M059J (cell line): ENCODE measurements at places on chromosomes 11 and 22.

GRCh38 chr11:73625696-73626318, 20.6 kb upstream of the PLEKHB1 start:
- peak; percentile 65 for DNase-seq

DNA sequence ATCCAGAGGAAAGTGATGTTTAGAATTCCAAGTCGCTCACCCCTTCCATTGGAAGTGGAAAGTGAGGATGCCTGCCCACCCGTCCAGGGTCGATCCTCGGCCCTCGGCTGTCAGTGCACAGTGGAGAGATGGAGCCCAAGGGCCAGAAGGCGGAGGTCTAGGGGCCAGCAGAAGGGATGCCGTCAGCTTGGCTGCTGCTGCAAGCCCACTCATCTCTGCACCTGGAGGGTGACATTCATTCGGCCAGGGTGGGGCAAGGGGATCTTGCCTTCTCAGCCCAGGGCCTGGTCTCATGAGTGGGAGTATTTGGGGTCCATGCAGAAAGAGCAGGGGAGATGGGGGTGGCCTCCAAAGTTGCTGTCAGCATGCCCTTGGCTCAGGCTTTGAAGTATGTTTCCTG, 30.7 kb downstream of the LINC01488 start:
- no peak for DNase-seq

- DNase-seq = no peak
Measured at GRCh38 chr11:44823868-44824267, 97.1 kb downstream of the TSPAN18 start.

DNA sequence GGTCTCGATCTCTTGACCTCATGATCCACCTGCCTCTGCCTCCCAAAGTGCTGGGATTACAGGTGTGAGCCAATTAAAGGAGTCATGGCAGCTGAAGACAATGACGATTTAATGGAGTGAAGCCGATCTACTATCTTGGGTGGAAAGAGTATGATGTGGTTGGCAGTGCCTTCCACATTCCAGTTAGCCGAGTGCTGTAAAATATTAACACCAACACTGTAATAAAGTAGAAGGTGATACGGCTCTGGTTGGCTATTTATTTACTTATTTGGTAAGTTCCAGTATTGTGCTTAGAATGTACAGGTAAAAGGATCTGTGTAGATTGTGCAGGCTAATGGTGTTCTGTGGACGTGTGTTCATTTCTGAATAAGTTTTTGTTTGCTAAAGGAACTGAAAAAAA, 149.6 kb upstream of the MTMR2 start:
- DNase-seq = no peak

DNA sequence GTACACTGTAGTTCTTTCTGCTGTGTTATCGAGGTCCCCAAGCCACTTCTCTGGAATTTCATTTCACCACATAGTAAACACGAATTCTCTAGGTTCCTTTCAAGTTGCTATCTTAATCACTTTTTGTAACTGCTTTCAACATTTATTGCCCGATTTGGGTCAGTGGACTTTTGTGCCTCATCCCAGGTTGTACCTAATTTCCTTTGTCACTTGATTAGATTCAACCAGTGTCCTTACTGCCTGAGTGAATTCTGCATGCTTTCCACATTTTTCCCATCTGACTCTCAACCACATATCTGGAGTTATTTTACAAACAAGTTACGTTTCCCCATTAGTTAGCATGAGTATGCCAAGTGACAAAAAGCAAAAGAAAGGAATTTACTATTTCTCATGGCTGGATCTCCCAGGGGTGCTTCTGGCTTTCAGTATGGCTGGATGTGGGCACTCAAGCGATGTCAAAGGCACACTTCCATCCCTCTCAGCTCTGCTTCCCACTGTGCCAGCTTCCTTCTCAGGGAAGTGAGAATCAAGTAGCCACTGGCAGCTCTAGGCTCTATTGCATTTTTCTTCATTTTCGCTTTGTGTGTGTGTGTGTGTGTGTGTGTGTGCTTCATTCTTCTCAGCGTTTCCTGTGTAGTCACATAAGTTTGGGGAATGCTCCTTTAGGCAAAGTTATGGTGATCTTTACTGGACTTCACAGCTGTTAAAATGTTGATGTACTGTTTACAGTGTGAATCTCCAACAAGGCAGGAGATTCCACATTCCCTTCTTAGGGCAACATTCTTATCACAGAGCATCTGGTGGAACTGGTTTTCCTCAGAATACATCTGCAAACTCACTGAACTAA, 128.9 kb downstream of the DBX1 start:
- peak; percentile 97 for DNase-seq

DNA sequence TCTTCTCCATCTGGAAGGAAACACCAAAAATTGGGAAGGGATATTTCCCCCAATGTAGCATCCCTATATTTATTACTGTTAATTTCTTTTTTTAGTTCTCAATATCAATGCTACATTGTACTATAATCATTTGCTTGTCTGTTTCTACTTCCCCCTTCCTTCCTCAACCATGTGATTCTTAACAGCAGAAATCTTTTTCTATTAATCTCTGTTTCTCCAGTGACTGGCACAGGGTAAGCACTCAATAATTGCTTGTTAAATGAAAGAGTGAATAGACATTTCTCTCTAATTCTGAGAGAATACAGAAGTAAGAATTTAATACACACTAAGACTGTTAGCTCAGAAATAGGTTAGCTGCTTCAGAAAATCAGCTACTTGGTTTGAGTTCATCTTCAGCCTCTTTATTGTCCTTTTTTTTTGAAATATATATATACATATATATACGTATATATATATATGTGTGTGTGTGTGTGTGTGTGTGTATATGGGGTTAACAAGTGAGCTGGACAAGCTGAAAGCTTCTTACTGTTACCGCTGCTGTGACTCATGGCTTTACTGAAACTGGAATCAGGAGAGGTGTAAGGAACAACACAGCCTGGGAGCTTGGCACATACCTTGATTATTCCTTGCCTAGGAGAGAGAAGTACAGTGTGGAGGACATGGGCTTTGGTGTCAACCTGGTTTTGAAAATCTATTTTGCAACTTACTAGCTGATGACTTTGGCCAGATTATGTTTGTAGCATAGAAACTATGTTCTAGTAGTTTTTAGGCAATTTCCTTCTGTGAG, 26.2 kb upstream of the PDE3B start:
- no peak for DNase-seq

DNA sequence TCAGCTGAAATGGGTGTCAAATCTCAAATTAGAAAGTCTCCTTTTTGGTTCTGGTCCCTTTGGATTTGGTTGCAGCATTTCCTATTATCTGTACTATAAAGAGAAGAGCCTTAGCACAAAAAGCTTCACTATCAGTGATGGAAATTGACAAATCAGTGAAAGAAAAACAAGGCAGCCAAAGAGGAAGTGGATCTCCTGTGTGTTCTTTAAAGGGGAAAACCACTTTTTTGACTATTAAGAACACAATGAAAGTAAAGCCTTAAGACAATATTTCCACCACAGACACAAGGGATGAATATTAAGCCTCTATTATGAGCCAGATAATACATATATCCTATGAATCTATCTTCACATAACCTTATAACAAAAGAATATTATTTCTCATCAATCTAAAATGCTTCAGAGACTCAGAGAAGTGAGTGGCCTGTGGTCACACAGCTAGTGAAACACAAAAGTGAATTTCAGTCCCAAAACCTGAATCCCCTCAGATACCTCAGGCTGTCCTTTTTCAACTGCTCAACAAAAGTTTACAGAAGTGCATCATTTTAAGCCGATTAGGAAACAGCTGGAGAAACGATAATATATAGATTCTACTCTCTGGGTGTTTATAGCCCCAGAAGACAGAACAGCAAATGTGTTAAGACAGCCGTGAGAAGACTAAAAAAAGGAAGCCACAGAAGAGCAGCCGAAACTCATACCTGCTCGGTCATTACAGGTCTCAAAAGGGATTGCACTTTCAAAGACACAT, 24.4 kb upstream of the FSHB start:
- DNase-seq = no peak

- DNase-seq = peak; percentile 62
Measured at GRCh38 chr22:31081963-31082605, 966 bp downstream of the SMTN start.

- DNase-seq = peak; percentile 97
Measured at GRCh38 chr11:35009191-35009943, 92.9 kb downstream of the PDHX start.

- DNase-seq = no peak
Measured at GRCh38 chr22:44353041-44353440, 40.3 kb upstream of the SHISAL1 start.

DNA sequence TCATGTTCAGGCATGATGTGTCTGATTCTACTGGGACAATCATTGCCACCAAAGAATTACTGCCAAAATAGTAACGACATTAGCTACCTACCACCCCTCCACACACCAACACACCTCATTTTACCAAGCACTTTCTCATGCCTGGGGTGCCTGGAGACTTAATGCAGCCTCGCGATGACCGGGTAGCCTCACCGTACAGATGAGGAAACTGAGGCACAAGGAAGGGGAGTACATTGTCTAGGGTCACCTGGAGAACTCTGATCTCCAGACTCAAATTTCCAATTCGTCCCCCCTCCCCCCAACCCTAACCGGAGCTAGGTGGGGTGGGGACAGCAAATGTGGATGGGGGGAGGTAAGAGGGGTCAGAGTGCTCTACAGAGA, 2.7 kb upstream of the RTN4RL2 start:
- no peak for DNase-seq

GRCh38 chr22:20606041-20606783, 98.8 kb downstream of the MED15 start:
- peak; percentile 54 for DNase-seq

GRCh38 chr11:66593303-66593635, 284 bp downstream of the CCS start:
- DNase-seq = no peak

DNA sequence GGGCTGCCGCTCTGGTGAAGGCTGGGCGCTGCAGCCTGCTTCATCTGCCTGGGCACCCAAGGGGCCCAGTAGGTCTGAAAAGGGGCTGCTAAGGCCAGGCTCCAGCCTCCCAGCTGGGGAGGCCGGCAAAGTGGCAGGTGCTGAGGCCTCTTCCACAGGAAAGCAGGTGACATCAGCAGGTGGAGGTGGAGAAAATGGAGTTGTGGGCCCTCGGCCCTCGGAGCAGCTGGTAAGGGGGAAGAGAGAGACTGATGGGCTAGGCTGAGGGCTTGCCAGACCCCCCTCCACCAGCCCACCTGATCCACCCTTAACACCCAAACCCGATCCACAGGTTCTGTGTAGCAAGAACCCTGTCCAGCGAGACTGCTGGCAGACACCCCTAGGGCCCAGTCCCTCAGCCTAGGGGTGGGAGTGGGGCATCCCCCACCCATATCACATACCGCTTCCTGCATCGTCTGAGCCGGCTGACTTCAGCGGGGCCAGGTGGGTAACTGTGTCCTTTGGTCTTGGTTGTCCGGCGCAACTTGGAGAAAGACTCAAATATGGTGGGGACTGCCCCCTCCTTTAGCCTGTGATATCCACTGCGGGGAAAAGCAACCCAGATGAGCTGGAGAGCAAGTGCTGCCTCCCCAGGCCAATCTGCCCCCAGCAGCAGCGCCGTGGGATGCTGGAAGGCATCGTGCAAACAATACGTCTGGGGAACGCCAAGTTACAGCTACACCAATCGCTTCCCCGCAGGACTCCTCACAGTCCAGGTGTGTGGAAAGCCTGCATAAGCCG, 1.5 kb downstream of the THAP7 start:
- no peak for DNase-seq

DNA sequence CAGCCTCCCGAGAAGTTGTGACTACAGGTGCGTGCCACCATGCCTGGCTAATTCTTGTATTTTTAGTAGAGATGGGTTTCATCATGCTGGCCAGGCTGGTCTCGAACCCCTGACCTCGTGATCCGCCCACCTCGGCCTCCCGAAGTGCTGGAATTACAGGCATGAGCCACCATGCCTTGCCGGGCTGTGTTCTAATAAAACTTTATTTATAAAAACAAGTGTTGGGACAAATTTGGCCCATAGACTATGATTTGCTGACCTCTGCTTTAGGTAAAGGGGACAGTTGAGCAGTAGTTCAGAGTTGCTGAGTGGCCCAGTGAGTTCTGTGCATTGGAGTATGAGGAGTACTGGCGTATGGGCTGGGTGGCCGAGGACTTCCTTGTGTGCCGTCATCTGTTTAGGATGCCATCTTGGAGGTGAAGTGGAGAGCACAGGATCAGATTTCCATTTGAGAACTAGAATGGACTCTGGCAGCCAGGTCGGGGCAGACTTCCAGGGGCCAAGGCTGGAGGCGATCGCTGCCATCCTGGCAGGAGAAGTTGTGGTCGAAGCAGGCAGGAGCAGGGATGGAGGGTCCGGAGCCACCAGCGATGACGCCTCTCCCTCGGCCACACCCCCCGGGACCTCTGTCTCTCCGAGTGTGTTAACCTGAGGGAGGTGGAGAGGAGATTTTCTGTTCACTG, 43.8 kb downstream of the FBLN1 start:
- no peak for DNase-seq
